ENCODE measurements at places on chromosomes 5 and 9. TPM values are rescaled to one million over a fixed set of nuclear protein-coding genes. Genes with fewer than 3 reads are reported as not detected.

The SLC1A1 gene
- 11.3 TPM for total RNA-seq

The KLHL3 gene
- 19.4 TPM for total RNA-seq

The HK3 gene
- 0.16 TPM for total RNA-seq

GRCh38 chr5:17267106-17267505 lies 49.7 kb downstream of the BASP1 start:
- no peak for DNase-seq
- no peak overlapping the region for H3K27ac ChIP-seq
- H3K4me3 ChIP-seq = no peak overlapping the region

Measured in endodermal cell (in vitro differentiated cells).